Heart right ventricle (tissue), 16 donors: ENCODE measurements at places on chromosomes 2 and 18.

GRCh38 chr2:224252631-224253030 is 149.3 kb downstream of the FAM124B start:
- no peak for DNase-seq

DNA sequence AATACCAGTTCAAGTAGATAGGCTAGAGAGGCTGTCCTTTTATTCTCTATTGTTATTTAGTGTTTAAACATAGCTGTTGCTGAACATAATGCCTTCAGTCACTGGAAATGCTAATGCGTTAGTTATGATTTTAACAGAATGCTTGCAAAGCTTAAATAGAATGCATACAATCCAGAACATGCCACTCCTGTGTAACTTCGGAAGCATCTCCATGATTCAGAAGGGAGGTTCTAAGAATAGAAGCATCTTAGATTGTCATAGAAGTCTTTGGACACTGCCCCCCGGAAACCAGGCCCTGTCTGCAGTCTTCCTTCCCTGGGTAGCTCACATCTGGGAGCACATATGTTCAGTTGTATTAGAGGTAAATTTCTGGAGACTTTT is 73.2 kb downstream of the ZNF532 start:
- DNase-seq: no peak

DNA sequence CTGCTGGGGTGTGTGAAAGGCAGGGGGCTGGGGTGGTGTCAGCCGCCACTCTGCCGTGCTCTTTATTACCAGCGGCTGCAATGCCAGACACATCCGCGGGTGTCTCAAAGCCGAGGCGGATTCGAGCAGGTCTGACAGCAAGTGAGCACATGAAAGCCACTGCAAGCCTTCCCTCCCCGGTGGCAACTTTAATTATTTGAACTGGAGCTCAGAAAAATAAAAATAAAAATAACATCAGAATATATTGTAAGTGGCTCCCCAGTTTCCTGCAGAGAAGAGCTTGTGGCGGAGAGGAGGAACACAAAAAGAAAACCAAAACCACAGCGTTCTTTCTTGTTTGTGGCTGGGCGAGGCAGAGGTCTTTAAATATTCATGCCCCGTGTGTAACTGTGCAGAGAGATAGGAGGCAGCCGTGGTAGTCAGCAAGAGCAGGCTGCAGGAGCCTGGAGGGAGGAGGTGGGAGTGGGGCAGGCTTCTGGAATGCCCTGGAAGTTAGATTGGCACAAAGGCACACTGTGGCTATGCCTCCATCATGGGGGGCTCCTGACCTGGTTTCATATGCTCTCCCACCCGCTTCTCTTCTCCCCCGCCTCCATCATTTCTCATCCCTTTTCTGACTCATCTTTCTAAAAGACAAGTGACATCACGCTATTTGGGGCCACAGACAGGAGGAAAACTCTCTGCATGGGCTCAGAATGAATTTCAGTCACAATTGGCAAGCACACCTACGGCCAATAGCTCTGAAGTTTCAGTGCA is 199.8 kb downstream of the CLIP4 start:
- no peak for DNase-seq

GRCh38 chr2:111182740-111183139 is 62.0 kb downstream of the BCL2L11 start:
- DNase-seq: no peak

DNA sequence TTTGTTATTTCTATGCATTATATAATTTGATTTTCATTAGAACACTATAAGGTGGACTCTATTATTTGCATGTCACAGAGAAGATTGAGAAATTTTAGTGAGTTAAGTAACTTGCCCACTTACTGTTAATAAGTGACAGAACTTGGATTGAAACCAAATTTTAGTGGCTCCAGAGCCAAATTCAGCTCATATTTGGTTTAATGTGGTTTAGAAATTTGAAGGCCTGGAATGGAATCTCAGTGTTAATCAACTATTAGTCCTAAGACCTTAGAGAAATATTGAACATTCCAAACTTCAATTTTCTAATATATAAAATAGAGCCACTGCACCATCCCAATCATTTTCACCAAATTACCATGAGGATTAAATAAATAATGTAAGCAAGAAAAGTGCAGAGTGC is 281.6 kb downstream of the ZNF385B start:
- no peak for DNase-seq

DNA sequence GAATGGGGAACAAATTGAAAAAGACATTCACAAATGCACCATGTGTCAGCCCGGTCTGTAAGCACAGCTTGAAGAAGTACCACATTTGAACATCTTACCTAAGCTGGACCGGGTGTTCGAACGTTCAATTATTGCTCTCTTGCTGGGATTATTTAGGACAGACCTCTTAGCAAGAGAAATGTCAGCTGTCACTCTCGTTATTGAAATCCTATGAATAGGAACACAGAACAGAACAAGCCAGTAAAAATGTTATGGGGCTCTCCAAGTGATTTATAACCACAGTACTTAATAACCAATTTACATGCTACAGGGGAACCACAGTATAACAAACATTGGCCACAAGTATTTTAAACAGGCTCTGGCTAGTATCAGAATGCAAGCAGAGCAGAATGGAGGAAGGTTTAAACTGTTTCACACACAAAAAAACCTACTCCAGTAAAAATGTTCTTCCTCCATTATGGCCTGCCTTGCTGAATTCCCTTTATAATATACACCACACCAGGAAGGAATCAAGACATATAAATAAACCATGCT is 32.5 kb upstream of the ARL5A start:
- DNase-seq: no peak

DNA sequence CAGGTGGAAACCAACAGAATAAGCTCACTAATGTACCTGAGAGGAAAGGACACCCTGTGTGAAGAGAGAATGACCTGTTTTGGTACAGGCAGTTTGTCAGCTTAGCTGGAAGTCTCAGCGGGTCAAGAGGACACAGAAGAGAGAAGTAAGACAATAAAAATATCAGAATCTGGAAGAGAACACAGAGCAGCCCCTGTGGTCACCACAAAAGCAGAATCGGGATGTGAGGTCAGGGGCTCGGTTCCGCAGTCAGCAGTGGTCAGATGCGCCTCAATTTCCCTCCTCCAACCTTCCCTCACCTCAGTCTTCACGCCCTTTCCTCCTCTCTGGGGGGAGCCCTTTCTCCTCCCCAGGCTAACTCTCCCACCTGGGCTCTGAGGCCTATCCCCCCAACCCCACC is 122.9 kb downstream of the AFF3 start:
- no peak for DNase-seq

- no peak for DNase-seq
Observed at GRCh38 chr2:112077814-112078213, 22.7 kb downstream of the TMEM87B start.

GRCh38 chr2:189614585-189614984 is 34.0 kb upstream of the SLC40A1 start:
- no peak for DNase-seq

DNA sequence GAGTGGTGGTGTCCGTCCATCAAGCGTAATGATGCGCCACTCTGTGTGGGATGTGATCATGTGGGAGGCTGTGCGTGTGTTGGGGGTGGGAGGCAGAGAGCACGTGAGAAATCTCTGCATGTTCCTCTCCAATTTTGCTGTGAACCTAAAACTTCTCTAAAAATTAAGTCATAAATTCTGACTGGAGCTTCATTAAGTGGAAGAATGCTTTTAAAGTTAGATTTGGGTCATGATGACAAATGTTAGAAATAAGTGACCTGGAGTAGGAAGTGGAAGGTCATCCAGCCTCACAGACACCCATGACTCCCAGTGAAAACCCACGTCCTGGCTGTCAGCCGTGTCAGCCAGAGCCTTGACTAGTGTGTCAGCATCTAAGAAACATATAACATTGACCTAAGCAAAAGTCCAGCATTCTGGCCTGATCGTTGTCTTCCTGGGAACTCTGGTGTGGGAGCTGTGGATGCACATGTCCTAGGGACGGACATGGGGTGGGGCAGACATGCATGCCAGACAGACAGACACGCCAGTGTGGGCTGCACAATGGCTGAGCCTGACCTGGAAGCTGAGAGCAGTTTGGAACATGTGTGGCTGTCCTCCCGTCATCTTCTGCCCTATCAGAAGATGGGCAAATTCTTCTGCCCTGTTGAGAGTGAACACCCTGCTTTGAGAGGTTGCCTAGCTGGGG is 245.6 kb downstream of the FAM210A start:
- DNase-seq: no peak

DNA sequence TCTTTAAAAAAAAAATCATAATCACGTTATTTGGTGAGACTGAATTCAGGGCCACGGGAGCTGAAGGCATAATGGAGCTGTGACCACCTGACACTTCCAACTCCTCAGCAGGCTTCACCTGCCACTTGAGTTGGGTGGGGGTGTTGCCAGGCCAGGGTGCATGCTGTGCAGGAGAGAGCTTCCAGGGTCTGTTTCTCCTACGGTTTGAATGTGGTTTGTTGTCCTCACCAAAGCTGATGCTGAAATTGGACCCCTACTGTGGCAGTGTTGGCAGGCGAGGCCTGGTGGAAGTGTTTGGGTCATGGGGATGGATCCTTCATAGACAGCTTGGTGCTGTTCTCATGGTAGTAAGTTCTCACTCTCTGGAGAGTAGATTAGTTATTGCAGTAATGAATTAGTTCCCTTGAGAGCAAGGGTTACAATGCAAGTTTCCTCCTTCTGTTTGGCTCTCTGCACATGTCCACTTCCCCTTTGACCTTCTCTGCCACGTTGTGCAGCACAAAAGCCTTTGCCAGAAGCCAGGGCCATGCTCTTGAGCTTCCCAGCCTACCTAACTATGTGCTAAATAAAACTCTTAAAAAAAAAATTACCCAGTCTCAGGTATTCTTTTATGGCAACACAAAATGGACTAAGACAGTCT is 38.3 kb upstream of the ANKRD44 start:
- DNase-seq: no peak
